Left cardiac atrium (tissue), 4 donors: ENCODE measurements at places on chromosomes 7 and 10. TPM values are rescaled to one million over a fixed set of nuclear protein-coding genes. Genes with fewer than 3 reads are reported as not detected.

DNA sequence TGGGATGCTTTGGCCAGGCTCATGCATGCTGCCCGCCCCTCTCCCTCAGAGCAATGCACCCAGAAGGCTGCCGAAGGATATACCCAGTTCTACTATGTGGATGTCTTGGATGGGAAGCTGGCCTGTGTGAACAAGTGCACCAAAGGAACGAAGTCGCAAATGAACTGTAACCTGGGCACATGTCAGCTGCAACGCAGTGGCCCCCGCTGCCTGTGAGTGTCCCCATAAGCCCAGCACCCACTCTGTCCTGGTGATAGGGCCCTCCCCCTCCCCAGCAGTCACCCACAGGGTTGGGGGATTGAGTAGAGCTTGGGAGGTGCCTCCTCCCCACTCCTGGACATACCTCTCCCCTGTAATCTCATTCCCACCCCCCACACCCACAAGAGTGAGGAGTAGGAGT lies 7.0 kb upstream of the MUC17 start:
- no peak for DNase-seq

DNA sequence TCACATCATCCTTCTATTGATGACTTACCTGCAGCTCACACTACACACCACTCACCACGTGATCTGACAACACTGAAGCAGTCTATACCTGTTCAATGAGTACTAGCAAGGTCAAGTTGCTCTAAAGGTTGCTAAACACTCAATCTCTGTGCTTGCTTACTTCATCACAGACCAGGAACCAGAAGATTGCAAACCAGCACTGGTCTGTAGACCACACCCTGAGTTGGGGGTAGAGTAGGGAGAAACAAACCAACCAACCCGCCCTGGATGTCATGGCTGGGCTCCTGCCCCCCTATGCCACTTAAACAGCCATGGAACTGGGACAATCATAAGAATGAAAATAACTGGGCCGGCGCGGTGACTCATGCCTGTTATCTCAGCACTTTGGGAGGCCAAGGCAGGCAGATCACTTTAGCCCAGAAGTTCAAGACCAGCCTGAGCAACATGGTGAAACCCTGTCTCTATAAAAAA lies 19.6 kb downstream of the DLG5 start:
- no peak for DNase-seq

DNA sequence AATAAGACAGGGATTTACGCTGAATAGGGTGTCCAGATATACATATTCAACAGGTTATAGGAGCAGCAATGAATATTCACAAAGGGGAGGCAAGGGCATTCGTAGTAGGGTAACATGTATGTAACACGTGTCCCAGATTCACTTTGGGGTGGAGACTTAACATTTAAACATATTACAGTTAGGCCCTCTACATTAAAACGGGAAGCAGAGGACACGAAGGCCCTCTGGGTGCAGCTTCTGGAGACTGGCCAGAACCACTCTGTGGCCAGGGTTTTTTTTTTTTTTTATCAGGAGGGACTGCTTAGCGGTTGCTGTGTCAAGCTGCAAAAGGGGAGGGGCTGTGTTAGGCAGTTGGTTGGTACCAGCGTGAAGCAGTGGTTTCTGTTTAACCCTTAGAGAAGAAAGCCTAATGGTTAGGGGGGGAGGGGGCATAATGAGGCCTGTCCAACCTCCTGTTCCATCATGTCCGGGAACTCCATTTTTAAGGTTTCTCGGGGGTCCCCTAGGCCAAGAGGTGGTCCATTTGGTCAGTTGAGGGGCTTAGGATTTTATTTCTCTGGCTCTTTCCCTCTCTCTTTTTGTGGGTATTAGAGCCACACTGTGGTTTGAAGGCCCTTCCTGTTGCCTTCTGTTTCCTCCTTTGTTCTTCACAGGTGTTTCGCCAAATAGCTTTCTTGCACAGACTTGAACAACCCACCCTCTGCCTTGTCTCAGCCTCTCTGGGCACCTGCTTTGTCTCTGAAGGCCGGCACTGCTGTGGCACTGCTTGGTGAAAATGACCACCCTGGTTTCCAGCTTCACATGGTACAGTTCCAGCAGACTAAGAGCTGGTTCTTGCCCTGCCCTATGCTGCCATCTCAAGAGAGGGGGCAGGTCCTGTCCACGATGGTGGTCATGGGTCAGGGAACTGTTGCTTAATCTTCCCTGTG lies 26.4 kb downstream of the PRF1 start:
- peak; percentile 66 for DNase-seq

DNA sequence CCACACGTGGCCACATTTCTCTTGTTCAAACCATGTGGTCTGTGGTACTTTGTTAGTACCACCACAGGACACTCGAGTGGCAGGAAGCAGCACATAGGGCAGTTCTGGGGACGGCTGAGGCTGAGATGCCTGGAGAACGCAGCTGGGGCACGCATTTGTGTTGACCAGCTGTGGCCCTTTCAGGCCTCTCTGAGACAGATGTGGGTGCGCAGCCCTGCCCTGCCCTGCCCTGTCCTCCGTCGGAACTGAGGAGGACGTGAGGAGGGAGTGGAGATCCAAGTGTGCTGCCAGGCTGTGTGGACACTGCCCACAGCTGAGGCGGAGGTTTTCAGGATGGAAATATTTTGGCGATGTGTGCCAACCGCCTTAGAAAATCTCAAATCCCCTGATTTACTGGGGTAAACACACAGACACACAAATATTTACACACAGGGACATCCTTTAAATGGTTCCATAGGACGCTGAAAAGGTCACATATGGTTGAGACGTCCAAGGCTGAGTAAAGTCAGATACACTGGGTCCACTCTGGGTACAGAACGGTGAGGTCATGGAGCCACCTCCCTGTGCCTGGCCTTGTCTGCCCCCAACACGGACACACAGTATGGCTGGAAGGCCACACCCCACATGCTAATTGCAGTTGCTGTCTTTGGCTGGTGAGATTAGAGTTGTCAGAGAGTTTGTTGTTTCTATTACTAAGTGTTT lies 14.8 kb downstream of the BHLHA15 start:
- DNase-seq: no peak

BRI3 gene
- total RNA-seq: 190 TPM
